ENCODE measurements at places on chromosomes 2 and 18.

- DNase-seq: no peak
Measured at GRCh38 chr18:35432565-35433001, 55.4 kb upstream of the ZNF396 start.

GRCh38 chr18:47750889-47751423 is 179.5 kb downstream of the SMAD2 start:
- no peak for DNase-seq

DNA sequence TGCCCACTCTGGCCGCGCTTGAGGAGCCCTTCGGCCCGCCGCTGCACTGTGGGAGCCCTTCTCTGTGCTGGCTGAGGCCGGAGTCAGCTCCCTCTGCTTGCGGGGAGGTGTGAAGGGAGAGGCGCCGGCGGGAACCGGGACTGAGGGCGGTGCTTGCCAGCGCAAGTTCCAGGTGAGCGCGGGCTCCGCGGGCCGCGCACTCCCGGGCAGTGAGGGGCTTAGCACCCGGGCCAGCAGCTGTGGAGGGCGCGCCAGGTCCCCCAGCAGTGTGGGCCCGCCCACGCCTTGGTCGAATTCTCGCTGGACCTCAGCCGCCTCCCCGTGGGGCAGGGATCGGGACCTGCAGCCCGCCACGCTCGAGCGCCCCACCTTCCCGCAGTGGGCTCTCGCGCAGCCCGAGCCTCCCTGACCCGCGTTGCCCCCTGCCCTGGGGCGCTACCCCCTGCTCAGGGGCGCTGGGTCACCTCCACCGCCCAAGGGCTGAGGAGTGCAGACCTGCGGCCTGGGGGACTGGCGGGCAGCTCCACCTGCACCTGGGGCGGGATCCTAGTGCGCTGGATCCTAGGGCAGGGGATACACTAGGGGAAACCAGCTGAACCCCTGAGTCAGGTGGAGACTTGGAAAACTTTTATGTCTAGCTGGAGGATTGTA is 97.3 kb downstream of the CD8B2 start:
- DNase-seq: no peak

- DNase-seq: no peak
Measured at GRCh38 chr2:230784795-230785194, 72.2 kb downstream of the CAB39 start.

DNA sequence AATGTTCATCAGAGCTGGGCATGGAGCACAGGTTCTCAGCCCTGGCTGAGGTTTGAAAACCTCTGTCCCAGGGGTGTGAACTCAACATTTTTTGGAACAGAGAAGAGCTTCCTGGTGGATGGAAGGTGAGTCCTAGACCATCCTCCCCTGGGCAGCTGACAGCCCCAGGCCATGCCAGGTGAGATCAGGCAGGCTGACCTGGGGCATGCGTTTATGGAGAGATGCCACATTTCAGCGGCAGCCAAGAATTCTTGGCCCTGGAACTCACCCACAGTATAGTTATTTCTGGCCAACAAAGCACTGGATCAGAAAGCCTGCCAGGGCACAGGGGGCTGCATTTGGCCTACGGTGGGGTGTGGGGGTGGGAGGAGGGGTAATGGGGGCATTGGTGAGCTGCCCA is 83.8 kb downstream of the EDAR start:
- no peak for DNase-seq

GRCh38 chr2:58521803-58522554 is 280.9 kb upstream of the FANCL start:
- DNase-seq: no peak

DNA sequence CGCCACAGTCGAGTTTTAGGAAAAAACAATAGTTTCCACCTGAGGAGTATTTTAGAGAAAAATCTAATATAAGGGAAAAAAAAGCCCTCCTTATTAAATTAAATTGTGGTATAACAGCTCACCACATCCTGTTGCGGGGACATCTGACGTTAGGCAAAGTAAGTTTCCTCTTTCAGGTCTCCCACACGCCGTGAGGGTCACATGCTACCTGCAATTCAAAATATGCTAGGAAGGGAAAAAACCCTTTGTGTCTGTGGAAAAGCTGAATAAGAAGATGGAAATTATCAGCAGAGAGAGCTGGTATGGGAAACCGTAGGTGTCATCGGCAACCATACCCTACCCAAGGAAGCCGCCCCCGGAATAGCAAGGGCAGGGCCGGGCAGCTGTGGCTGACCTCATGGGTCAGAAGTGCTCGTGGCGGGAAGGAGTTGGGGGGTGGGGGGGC is 128.0 kb downstream of the NFATC1 start:
- DNase-seq: no peak

All from SJSA1 (cell line).